ENCODE measurements at places on chromosomes 6 and 20.

DNA sequence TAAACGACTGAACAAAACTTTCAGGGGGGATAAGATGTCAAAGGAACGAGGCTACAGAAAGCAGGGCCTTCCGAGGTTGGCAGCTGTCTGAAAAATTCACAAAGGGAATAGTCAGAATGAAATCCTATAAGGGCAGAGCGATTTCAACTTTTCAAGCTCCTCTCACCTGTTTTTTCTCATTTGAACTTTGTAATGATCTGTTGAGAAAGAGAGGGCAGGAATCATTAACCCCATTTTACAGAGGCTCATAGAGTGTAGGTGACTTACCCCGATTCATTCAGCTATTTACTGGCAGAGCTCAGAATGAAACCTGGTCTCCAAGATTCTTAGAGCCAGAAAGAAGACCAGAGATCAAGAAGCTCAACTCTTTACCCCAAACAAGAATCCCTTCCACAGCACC is 266.1 kb upstream of the ARID1B start:
- no peak for DNase-seq

GRCh38 chr6:167150941-167151549 is 6.7 kb downstream of the GPR31 start:
- DNase-seq = peak; percentile 12

- DNase-seq = no peak
Measured at GRCh38 chr6:101909366-101909765, 515.9 kb downstream of the GRIK2 start.

- DNase-seq = no peak
Measured at GRCh38 chr20:137668-138490, 4.5 kb upstream of the DEFB126 start.

Data from stimulated activated naive CD4-positive, alpha-beta T cell treated with Interleukin-2 at 50 U/mL for 16 hours (primary cell).